Stimulated activated CD4-positive, alpha-beta T cell treated with anti-CD3 and anti-CD28 coated beads, Interleukin-1b, Interleukin-23, amount 100 ng/mL, for 24 hours (primary cell): ENCODE measurements at places on chromosomes 6 and 20.

GRCh38 chr20:62161347-62161746, 17.8 kb downstream of the SS18L1 start:
- no peak for DNase-seq

GRCh38 chr6:109087661-109088264, 6.9 kb downstream of the SESN1 start:
- no peak for DNase-seq

- DNase-seq, result no peak
Measured at GRCh38 chr6:154481521-154482013, 28.9 kb downstream of the CNKSR3 start.

DNA sequence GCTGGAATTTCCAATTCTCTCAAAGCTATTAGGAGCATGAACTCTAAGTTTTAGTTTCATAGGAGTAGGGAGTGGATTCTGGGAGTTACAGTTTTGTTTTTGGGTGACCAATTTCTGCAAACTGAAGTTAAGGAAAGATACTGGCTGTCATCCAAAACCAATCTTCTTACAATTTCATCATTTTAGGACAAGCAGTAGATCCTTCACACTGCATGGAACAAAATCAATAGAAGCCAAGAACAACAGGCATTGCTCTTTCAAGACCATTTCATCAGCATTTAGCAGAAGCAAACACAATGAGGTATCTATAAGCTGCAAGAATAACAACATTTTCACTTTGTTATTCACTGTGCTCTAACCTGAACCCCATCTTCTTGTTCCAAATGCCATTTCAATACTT, 173.0 kb downstream of the GMDS start:
- DNase-seq, result no peak

DNA sequence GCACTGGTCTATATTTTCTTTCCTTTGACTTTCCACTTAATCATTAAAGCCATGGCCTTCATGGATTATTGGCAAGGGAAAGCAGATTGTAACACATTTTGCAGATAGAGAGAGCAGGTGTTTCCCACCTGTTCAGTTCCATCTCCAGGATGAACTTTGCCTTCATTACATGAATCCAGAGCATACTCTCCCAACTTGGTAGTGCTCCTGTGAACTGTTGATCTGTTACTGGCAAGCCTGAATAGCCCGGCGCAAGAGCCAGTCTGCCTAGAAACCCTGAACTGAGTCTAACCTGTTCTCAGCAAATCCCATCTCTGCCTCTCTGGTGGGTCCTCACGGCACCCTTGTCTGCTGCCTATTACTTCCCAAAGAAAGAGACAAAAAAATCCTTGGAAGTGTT, 210.3 kb downstream of the PLCB1 start:
- no peak for DNase-seq

DNA sequence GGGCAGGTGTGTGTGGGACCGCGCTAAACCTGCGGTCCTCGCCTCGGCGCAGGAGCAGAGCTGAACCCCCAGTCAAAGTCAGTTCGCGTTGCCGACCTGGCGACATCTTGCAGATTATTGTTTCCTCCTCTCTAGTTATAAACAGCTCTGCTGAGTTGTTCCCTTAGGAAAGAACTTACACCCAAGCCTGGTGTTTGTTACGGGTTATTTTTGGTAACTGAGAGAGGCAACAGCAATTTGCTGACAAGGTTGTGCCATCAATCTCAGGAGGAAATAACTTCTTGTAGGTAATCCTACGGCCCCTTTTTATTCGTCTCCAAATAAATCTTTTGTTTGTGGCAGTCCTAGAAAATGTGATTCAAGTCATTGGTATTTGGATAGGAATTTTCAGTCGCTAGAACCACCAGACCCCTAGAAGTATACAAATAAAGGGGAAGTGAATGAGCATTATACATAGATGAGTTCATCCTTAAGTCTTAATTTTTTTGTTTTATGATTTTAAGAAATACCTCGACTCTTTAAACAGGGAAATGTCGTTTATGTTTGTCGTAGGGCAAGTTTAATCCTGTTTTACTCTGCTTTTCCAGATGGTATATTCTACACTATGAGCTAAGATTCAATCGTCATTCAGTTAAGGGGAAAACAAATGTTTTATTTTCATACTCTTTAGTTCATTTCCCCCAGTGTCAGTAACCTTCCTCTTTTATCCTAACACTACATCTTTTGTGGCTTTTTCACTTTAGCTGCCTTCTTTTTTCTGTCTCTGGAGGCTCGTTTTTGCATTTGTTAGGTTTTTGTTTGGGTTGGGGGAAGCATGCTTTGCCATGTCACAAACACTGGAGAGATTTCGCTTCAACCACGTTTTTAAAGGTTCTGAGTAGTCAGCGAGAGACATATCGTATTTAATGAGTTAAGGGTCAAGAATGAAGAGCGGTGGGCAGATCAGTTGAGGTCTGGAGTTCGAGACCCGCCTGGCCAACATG, 1.2 kb downstream of the PM20D2 start:
- DNase-seq, result no peak

- no peak for DNase-seq
Measured at GRCh38 chr6:14550410-14550809, 432.8 kb downstream of the CD83 start.

GRCh38 chr6:30935018-30935417, 3.0 kb upstream of the SFTA2 start:
- no peak for DNase-seq

DNA sequence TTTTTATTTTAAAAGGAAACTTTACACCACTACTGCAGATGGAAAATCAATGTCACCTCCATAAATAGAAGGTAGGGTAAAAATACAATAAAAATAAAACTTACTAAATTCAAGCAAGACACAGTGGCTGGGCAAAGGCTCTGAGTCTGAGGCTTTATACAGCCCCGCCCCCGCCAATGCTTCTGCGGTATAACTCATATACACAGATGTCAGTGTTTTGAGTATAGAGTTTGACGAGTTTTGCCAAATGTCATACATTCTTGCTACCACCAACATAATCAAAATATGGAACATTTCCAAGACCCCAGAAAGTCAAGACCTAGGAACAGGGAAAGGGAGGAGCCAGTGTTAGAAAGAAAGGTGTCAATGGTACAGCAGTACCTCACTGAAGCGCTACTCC, 12.8 kb downstream of the NFATC2 start:
- DNase-seq, result peak; percentile 49

DNA sequence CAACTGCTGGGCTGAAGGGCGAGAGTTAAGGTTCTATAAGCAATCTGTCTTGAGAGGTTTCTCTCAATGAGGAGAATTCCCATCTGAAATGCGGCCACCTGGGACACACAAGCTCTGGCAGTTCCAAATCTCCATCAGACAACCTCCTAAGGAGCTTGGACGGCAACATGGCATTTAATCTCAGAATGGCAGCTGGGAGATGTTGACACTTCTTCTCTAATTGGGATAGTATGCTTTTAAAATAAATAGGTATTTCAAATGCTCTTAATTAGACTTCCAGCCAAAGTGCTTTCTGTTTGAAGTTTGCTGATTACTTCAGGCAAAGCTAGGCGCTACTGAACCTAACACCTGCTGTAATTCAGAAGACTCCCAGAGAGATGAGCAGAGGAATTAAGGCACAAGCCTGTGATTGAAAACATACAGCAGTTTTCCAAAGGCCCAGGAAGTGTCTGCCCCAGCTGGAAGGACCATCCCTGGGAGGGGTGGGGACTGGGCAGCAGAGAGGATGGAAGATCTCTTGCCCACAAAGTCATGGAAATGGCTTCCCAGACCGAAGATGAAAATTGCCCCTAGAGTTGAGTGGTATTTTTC, 59.1 kb upstream of the KCNK16 start:
- DNase-seq, result no peak

DNA sequence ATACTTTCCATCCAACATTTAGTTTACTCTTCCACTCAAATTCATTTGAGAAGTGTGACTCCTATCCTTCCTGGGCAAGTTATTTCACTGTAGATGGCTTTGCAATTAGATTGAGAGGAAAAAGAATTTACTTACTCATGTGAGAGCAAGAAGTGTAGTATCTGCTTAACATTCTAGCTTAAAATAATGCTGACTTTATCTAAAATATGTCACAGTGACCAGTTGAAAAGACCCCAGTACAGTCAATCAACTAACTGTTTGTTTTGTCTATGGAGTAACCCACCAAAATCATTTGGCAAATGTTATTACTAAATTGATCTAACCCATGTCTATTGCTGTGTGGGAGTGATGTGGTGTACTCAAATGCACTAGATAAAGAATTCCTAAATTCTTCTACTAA, 8.9 kb upstream of the TCF21 start:
- no peak for DNase-seq

DNA sequence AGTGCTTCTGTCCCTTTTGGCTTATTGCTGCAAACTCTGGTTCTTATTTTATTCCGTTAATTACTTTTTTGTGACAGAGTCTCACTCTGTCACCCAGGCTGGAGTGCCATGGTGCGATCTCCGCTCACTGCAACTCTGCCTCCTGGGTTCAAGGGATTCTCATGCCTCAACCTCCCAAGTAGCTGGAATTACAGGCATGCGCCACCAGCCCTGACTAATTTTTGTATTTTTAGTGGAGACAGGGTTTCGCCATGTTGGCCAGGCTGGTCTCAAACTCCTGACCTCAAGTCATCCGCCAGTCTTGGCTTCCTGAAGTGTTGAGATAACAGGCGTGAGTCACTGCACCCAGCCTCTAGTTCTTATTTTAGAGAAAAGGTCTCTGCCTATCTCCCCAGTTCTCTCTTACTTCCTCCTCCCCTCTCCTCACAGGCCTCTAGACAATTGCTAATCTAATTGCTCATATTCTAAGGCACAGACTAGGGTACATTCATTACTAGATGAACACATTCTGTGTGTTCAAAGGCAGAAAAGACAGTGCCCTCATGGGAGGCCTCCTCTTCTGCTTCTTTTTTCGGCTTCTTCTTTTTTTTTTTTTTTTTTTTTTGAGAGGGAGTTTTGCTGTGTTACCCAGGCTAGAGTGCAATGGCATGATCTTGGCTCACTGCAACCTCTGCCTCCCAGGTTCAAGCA, 27.0 kb downstream of the EDEM2 start:
- DNase-seq, result no peak

- DNase-seq, result no peak
Measured at GRCh38 chr20:9609887-9610502, 95.6 kb downstream of the LAMP5 start.

DNA sequence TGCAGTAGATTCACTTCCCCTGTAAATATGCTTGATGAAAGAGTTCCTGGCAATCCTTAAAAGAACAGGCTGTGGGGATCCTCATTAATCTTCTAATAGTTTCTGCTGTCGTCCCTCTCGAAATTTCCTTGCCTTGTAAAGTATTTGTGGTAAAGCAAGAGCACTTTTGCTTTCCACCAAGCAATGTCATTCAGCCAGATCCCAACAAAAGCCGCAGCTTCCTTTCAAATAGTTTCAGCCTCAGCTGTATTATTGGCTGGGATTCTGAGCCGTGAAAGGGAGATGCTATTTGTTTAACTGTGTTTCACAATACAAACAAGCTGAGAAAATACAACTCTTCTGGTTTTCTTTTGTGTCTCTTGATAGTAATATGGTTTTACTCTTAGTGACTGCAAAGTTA, 48.9 kb upstream of the EPHA7 start:
- DNase-seq, result no peak

DNA sequence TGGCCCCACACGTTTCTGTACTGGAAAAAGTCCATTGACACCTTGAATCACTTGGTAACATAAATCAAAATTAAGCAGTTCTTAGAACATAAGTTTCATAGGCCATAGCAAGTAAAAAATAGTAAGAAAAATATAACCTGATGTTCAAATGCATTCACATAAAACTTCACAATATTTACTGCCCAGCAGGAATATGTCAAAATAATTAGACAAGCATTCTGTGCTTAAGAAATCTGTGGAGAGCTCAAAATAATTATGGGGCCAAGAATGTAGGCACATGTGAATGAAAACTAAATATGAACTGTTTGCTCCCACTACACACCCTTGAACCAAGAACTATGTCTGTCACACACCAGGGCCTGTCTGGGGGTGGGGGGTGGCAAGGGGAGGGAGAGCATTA, 70.8 kb downstream of the IPCEF1 start:
- DNase-seq, result no peak

- DNase-seq, result no peak
Measured at GRCh38 chr6:160048471-160048870, 73.1 kb upstream of the SLC22A1 start.

DNA sequence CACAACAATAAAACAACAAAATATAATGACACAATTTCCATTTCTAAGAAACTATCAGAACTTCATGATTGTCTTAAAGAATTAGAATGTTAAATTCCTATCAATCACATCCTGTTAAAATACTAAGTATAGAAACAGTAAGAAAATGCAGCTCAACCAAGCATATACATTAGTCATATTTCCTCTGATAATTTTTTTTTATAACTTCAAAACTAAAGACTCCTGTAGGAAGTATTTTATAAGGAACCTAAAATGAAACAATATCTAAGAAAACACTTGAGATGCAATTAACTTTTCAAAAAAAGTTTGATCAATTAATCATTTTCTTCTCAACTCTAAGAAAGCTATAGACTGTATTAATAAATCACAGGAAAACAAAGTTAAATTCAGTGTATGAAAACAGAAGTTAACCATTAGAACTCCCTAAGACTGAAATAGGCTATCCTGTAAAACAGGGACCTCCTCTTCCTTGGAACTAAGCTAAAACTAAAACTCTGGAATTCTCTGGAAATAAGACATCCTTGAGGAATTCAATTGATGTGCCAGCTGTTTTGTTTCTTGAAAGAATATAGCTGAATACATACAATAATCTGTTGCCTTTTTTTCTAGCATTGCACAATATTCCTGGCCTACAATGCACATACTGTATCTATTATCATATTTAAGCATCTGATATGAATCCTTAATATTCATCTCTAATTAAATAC, 19.8 kb downstream of the FKBP5 start:
- no peak for DNase-seq

DNA sequence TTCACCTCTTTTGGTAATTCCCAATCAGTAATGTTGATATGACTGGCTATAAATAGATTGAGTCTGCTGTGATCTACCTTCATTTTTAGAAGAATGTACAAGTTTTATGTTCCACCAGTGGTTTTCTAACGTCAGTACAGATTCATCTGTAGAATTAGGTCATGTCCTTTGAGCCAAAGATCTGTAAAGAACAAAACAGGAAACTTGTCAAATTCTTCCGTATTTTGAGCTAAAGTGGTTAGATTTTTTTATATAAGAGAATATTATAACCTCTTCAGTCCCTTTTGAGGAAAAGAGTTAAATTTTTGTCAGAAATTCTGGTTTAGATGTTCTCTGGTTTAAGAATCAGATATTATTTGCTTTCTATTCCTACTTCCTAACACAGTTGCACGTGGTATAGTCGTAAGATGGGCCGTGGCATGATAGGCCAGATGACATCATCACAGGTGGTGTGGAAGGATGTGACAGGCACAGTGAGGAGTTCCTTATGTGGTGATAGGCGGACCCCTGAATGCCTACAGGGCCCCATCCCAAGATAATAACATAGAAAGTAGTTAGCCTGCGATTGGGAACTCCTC, 62.3 kb downstream of the SNX9 start:
- DNase-seq, result peak; percentile 42

GRCh38 chr20:18851629-18852028, 38.0 kb downstream of the SCP2D1 start:
- no peak for DNase-seq

GRCh38 chr6:20853828-20854227, 319.6 kb downstream of the CDKAL1 start:
- no peak for DNase-seq
